A549 treated with dexamethasone at 1 μM for 4 hours (cell line): ENCODE measurements at places on chromosomes 7 and 10. TPM values are rescaled to one million over a fixed set of nuclear protein-coding genes. Genes with fewer than 3 reads are reported as not detected.

FOXK1 gene
- total RNA-seq = 9.3 to 15.9 TPM (median 14.4 TPM) in 5 replicates

MAD1L1 gene
- 18.8 to 29.1 TPM (median 22.3 TPM) in 5 replicates for total RNA-seq

SMKR1 gene
- 7.6 to 10.0 TPM (median 7.9 TPM) in 5 replicates for total RNA-seq

GSTO2 gene
- total RNA-seq = 1.7 to 2.4 TPM (median 1.9 TPM) in 5 replicates

PNLIP gene
- total RNA-seq = 0.16 to 0.27 TPM (median 0.21 TPM) in 5 replicates

VGF gene
- total RNA-seq = 9.7 to 28.7 TPM (median 20.3 TPM) in 5 replicates

CHRM2 gene
- not detected in 5 replicates for total RNA-seq
